Bronchial smooth muscle cell (primary cell): ENCODE measurements at places on chromosomes 6 and 20. TPM values are rescaled to one million over a fixed set of nuclear protein-coding genes. Genes with fewer than 3 reads are reported as not detected.

The WFDC5 gene
- total RNA-seq, result not detected in 2 replicates

The SIRPD gene
- not detected in 2 replicates for total RNA-seq

The COL11A2 gene
- total RNA-seq, result 0.16 and 0.17 TPM in 2 replicates

The PPP1R16B gene
- under 0.01 TPM in 2 replicates for total RNA-seq

The HDGFL1 gene
- total RNA-seq, result not detected in 2 replicates

The BTN1A1 gene
- under 0.01 TPM in 1 of 2 replicates, not detected in the other for total RNA-seq

The ZSCAN23 gene
- total RNA-seq, result 5.7 and 6.1 TPM in 2 replicates

The DEFB132 gene
- not detected in 2 replicates for total RNA-seq

The OOEP gene
- total RNA-seq, result not detected in 2 replicates

The COL20A1 gene
- total RNA-seq, result under 0.01 TPM in 1 of 2 replicates, not detected in the other

The PCMTD2 gene
- total RNA-seq, result 35.5 and 53.5 TPM in 2 replicates

The FIG4 gene
- total RNA-seq, result 13.6 and 24.3 TPM in 2 replicates

The CCHCR1 gene
- total RNA-seq, result 19.7 and 23.5 TPM in 2 replicates

The FBXO9 gene
- 31.7 and 42.1 TPM in 2 replicates for total RNA-seq

The TMEM14C gene
- total RNA-seq, result 111 and 119 TPM in 2 replicates

The RNF39 gene
- under 0.01 and 0.09 TPM in 2 replicates for total RNA-seq

The HLA-DOB gene
- total RNA-seq, result 0.32 and 1.5 TPM in 2 replicates

The CTSZ gene
- 123 and 189 TPM in 2 replicates for total RNA-seq

The ADAM33 gene
- total RNA-seq, result 47.8 and 68.8 TPM in 2 replicates

The REPS1 gene
- 20.7 and 22.1 TPM in 2 replicates for total RNA-seq

The PRDM13 gene
- not detected in 2 replicates for total RNA-seq

The OPRM1 gene
- total RNA-seq, result under 0.01 TPM in 1 of 2 replicates, not detected in the other

The BMP7 gene
- not detected in 2 replicates for total RNA-seq

The SLCO4A1 gene
- total RNA-seq, result 0.09 and 0.32 TPM in 2 replicates

The CDSN gene
- not detected in 2 replicates for total RNA-seq

The SLC4A11 gene
- total RNA-seq, result 0.94 and 1.7 TPM in 2 replicates

The ECT2L gene
- 0.09 and 0.16 TPM in 2 replicates for total RNA-seq

The HTR1E gene
- total RNA-seq, result not detected in 2 replicates

The TFAP2B gene
- not detected in 2 replicates for total RNA-seq

The LHFPL5 gene
- not detected in 2 replicates for total RNA-seq

The ELOVL2 gene
- not detected in 2 replicates for total RNA-seq

The NOX3 gene
- not detected in 2 replicates for total RNA-seq

The PLEKHG1 gene
- 0.32 and 3.3 TPM in 2 replicates for total RNA-seq

The ITPA gene
- total RNA-seq, result 11.2 and 32.5 TPM in 2 replicates

The SPDEF gene
- not detected in 2 replicates for total RNA-seq

The NKX2-4 gene
- not detected in 2 replicates for total RNA-seq

The MRPL2 gene
- total RNA-seq, result 18.1 and 22.7 TPM in 2 replicates

The OR12D3 gene
- not detected in 2 replicates for total RNA-seq

The MAPK13 gene
- total RNA-seq, result 5.2 and 10.2 TPM in 2 replicates

The FYN gene
- 52.5 and 82.1 TPM in 2 replicates for total RNA-seq

The MYL9 gene
- 7.0 and 8.0 TPM in 2 replicates for total RNA-seq

The IMPG1 gene
- not detected in 2 replicates for total RNA-seq

The ANKRD66 gene
- not detected in 2 replicates for total RNA-seq

The SAPCD1 gene
- 0.26 and 1.3 TPM in 2 replicates for total RNA-seq

The CAGE1 gene
- under 0.01 and 0.09 TPM in 2 replicates for total RNA-seq

The SIRPG gene
- not detected in 2 replicates for total RNA-seq

The EPHA7 gene
- total RNA-seq, result 0.32 TPM in 1 of 2 replicates, not detected in the other

The PARD6B gene
- 0.26 and 0.47 TPM in 2 replicates for total RNA-seq

The NHSL1 gene
- 15.6 and 19.7 TPM in 2 replicates for total RNA-seq

The PPP1R3G gene
- total RNA-seq, result 1.3 and 3.8 TPM in 2 replicates

The SLC17A2 gene
- not detected in 2 replicates for total RNA-seq

The TRIM10 gene
- total RNA-seq, result under 0.01 TPM in 1 of 2 replicates, not detected in the other

The PACRG gene
- 0.16 and 0.17 TPM in 2 replicates for total RNA-seq

The ACTR5 gene
- 3.2 and 4.4 TPM in 2 replicates for total RNA-seq

The SLC24A3 gene
- total RNA-seq, result under 0.01 TPM in 1 of 2 replicates, not detected in the other

The BPIFA1 gene
- not detected in 2 replicates for total RNA-seq

The MATN4 gene
- total RNA-seq, result 0.17 TPM in 1 of 2 replicates, not detected in the other

The LINC00237 gene
- not detected in 2 replicates for total RNA-seq

The MAS1 gene
- total RNA-seq, result not detected in 2 replicates
